Activated naive CD4-positive, alpha-beta T cell treated with anti-CD3 and anti-CD28 coated beads, Interleukin-2, amount 10 ng/mL, durations not matched to agents 5 hours and 36 hours (primary cell): ENCODE measurements at places on chromosomes 7 and 10. TPM values are rescaled to one million over a fixed set of nuclear protein-coding genes. Genes with fewer than 3 reads are reported as not detected.

Gene RINT1
- total RNA-seq: 18.9 TPM

Gene GTF2IRD1
- 2.5 TPM for total RNA-seq

Gene CH25H
- not detected for total RNA-seq

Gene RBP3
- total RNA-seq: not detected

Gene MASTL
- total RNA-seq: 23.5 TPM

Gene ECD
- total RNA-seq: 30.1 TPM

Gene EN2
- total RNA-seq: not detected

Gene KIAA1217
- total RNA-seq: 0.05 TPM

Gene TRPV5
- not detected for total RNA-seq

Gene GHRHR
- total RNA-seq: not detected

Gene HKDC1
- 6.9 TPM for total RNA-seq
